ENCODE measurements at places on chromosomes 6 and 20. TPM values are rescaled to one million over a fixed set of nuclear protein-coding genes. Genes with fewer than 3 reads are reported as not detected.

KHDC1L gene
- total RNA-seq, result not detected

LY6G6F gene
- 1.7 TPM for total RNA-seq

NKX2-2 gene
- not detected for total RNA-seq

- H3K4me1 ChIP-seq, result no peaks in the 10 kb centered on the region
- no peak for DNase-seq
- H3K27ac ChIP-seq, result no peak overlapping the region
- no peak overlapping the region for H3K4me3 ChIP-seq
These were observed 58.0 kb downstream of the CD2AP start for GRCh38 chr6:47535316-47536225.

CRYBG1 gene
- 39.1 TPM for total RNA-seq
